ENCODE measurements at places on chromosomes 2 and 18. TPM values are rescaled to one million over a fixed set of nuclear protein-coding genes. Genes with fewer than 3 reads are reported as not detected.

Gene LDLRAD4
- total RNA-seq = 23.7 TPM

Gene CRYBA2
- total RNA-seq = not detected

Gene SPHKAP
- not detected for total RNA-seq

Gene LINC00305
- not detected for total RNA-seq

Gene CFC1
- total RNA-seq = not detected

Gene INHBB
- not detected for total RNA-seq

Gene RPRM
- 0.41 TPM for total RNA-seq

Gene HTR2B
- not detected for total RNA-seq

Gene TBR1
- total RNA-seq = 0.05 TPM

Gene R3HDM1
- 52.5 TPM for total RNA-seq

Gene IL36RN
- total RNA-seq = not detected

Gene SSB
- 86.4 TPM for total RNA-seq

Gene TXNDC2
- total RNA-seq = not detected

Gene PPIL3
- total RNA-seq = 41.4 TPM

Gene AFF3
- 1.2 TPM for total RNA-seq

Gene PIAS2
- total RNA-seq = 26.5 TPM

Gene SERPINB12
- total RNA-seq = not detected

Gene APOB
- not detected for total RNA-seq

Gene ANKRD30B
- not detected for total RNA-seq

Gene VAMP5
- total RNA-seq = 68.7 TPM

Gene MARCHF4
- not detected for total RNA-seq

Gene MORN2
- total RNA-seq = 1.8 TPM

Gene C1GALT1C1L
- total RNA-seq = not detected

Gene CABYR
- total RNA-seq = 1.2 TPM

Gene C2orf68
- 44.8 TPM for total RNA-seq

Gene SCYGR1
- total RNA-seq = not detected

Gene KCNK3
- not detected for total RNA-seq

Gene RIT2
- total RNA-seq = not detected

Gene TMEM178A
- not detected for total RNA-seq

Gene CAPN13
- not detected for total RNA-seq

Gene CLHC1
- total RNA-seq = 16.1 TPM

Gene CNDP1
- total RNA-seq = 0.20 TPM

Gene CD8B2
- total RNA-seq = 0.15 TPM

Gene DPP4
- 272 TPM for total RNA-seq

Gene NT5C1B
- total RNA-seq = not detected

Gene CDH7
- total RNA-seq = not detected

Gene CYS1
- total RNA-seq = 1.6 TPM

Gene SIX3
- not detected for total RNA-seq

Gene MFSD2B
- 0.07 TPM for total RNA-seq

Gene ASIC4
- total RNA-seq = not detected

Gene IL1B
- total RNA-seq = not detected

Gene NR4A2
- total RNA-seq = 5.5 TPM

Gene TANC1
- 0.64 TPM for total RNA-seq

Measured in T-helper 1 cell treated with Interleukin-12 subunit alpha and Interleukin-12 subunit beta and Interleukin-4 antibody, amounts not matched to agents 30 ng/mL and 1 ng/mL, for 36 hours (primary cell).